T-helper 1 cell treated with Interleukin-12 subunit alpha and Interleukin-12 subunit beta and Interleukin-4 antibody, amounts not matched to agents 30 ng/mL and 1 ng/mL, for 36 hours (primary cell): ENCODE measurements at places on chromosomes 1 and 21. TPM values are rescaled to one million over a fixed set of nuclear protein-coding genes. Genes with fewer than 3 reads are reported as not detected.

Gene MCOLN3
- total RNA-seq: 12.0 and 12.3 TPM in 2 replicates

Gene KIRREL1
- not detected in 2 replicates for total RNA-seq

Gene AMY1A
- total RNA-seq: not detected in 2 replicates

Gene SERTAD4
- total RNA-seq: not detected in 2 replicates

Gene DTL
- 49.8 and 54.4 TPM in 2 replicates for total RNA-seq
